ENCODE measurements at places on chromosomes 1 and 21. TPM values are rescaled to one million over a fixed set of nuclear protein-coding genes. Genes with fewer than 3 reads are reported as not detected.

Gene PLA2G2F
- total RNA-seq = not detected

Gene APOBEC4
- total RNA-seq = not detected

Gene C1orf87
- not detected for total RNA-seq

Gene VTCN1
- not detected for total RNA-seq

Gene FCAMR
- not detected for total RNA-seq

Gene VCAM1
- total RNA-seq = 61.9 TPM

Gene ZNF684
- total RNA-seq = 1.7 TPM

- DNase-seq = no peak
Observed at GRCh38 chr21:44854391-44854663, 19.2 kb downstream of the PTTG1IP start.

GRCh38 chr1:7107109-7107830 lies 322.0 kb downstream of the CAMTA1 start:
- no peak for DNase-seq

GRCh38 chr1:77994117-77994705 lies 10.5 kb upstream of the DNAJB4 start:
- DNase-seq = no peak

GRCh38 chr1:218525031-218525430 lies 179.9 kb downstream of the TGFB2 start:
- DNase-seq = no peak

GRCh38 chr1:112507921-112508277 lies 866 bp upstream of the WNT2B start:
- DNase-seq = no peak

DNA sequence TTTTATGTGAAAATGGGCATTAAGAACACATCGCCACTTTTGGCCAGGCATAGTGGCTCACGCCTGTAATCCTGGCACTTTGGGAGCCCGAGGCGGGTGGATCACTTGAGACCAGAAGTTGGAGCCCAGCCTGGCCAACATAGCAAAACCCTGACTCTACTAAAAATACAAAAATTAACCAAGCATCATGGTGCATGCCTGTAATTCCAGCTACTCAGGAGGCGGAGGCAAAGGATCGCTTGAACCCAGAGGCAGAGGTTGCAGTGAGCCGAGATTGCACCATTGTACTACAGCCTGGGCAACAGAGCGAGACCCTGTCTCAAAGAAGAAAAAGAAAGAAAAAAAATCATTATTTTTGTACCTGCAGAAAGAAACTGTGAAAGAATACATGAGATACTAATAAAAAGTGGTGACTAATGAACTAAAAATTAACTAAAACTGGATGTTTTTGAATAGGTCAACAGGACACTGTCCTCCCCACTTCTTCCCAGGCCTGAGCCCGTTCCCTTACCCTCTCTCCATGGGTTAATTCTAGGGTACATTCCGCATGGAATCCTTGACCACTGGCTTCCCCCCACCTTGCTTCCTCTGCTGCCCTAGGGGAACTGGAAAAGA lies 8.3 kb upstream of the TINAGL1 start:
- no peak for DNase-seq

DNA sequence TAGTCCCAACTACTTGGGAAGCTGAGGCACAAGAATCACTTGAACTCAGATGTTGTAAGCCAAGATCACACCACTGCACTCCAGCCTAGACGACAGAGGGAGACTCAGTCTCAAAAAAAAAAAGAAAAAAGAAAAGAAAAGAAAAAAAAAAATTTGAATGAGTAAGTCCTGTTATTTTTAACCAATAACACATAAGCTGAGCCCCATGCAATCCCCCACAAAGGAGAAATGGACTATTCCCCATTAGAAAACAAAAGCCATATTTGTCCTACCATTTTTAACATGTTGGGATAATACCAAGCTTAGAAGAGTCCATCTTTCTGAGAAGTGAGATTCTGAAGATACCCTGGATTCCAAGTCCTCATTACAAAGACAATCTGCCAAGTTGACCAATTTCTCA lies 32.4 kb downstream of the LTN1 start:
- no peak for DNase-seq

DNA sequence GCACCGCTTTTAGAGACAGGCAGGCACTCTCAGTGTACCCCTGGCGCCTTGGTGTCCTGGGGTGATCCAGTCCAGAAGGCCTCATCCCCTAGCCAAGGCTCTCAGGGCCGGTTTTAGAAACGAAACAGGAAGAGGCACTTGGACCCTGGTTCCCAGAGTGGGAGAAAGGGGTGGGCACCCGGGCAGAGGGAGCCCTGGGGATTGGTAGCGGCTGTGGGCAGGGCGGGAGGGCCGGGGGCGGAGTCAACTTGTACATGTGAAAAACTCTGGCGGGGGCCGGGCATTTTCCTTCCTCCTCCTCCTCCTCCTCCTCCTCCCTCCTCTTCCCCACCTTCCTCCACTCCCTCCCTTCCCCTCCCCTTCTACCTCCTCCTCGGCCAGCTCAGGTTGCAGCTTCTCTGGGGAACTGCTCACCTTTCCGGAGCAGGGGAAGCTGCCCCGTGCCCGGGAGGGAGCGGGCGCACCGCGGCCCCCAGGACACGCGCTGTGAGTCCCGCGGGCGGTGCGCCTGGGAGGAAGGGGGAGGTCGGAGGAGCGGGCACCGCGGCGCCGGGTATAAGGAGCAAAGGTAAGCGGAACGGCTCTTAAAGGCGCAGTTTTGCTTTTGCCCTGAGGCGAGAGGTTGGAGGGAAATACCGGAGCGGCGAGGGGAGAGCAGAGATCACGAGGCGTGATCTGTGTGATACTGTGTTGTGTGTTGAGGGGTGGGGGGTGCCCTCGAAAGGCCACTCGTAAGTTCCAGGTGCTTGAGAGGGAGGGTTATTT lies at the start of gene CDK18:
Gene CDK18, plus strand, starts transcription at position 359 of the 765 bp plus-strand sequence. CDS start 18,499 bp downstream, outside the sequence.
- DNase-seq = no peak

- no peak for DNase-seq
Observed at GRCh38 chr1:163610486-163610885, 288.7 kb downstream of the NUF2 start.

DNA sequence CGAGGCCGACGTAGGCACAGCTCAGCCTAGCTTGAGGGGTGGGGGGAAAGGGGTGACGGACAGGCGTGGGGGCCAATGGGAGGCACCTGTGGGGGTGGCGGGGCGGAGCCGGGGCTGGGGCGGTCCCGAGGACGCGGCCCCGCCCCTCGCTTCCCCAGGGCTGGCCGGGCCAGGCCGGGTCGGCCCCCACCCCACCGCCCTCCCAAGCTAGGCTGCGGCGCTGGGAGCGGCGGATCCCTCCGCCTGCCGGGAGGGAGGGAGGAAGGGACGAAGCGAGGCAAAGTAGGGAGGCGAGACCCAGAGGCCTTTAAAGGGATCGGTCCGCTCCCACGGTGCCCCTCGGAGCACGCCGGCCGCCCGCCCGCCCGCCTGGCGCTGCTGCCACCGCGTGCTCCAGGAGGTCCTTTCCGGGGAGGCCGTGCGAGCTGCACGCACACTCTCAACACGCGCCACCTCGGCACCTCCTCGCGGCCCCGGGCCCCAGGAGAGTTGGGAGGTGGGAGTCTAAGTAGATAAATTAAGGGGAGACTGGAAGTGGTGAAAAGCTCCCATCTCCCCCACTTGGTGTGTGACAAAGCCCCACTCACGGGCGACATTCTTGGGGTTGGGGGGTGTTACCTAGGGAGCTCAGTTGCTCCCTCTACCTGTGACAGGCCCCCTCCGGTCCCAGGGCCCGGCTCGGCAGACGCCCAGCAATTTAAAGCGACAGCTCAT lies 375 bp upstream of the MEF2D start:
- DNase-seq = peak; percentile 50

GRCh38 chr1:184684285-184685074 lies 70.2 kb downstream of the EDEM3 start:
- DNase-seq = no peak

GRCh38 chr1:108063703-108064102 lies 98.7 kb upstream of the VAV3 start:
- DNase-seq = no peak

DNA sequence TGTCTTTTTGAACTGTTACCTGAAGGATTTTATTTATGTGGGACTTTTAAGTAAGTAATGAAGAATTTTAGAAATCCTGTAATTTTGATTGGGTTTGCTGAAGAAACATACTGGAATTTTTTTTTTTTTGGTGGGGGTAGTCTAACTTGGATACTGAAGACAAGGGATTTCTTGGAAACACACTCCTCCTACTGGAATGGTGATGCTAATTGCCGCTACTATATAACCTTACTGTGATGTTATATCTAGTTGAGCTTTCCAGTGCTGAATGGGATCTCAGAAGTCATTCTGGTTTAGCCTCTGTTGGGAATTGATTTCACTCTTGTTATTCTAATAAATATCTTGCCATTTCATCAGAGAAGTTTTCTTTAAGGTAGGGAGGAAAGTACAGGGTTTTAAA lies 8.4 kb downstream of the PPP2R5A start:
- no peak for DNase-seq

DNA sequence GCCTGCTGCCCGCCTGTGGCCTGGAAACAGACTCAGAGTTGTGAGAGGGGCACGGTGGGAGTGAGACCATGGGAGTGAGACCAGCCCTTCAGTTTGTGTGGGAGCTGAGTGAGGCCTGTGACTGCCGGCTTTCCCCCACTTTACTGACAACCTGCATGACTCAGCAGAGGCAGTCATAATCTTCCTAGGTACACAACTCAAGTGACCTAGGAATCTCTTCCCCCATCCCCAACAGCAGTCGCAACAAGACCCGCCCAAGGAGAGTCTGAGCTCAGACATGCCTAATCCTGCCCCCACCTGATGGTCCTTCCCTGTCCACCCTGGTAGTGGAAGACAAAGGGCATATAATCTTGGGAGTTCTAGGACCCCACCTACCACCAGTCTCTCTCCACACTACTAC lies 44.2 kb downstream of the KLHL20 start:
- DNase-seq = no peak

GRCh38 chr1:169018751-169019150 lies 87.7 kb upstream of the ATP1B1 start:
- no peak for DNase-seq

DNA sequence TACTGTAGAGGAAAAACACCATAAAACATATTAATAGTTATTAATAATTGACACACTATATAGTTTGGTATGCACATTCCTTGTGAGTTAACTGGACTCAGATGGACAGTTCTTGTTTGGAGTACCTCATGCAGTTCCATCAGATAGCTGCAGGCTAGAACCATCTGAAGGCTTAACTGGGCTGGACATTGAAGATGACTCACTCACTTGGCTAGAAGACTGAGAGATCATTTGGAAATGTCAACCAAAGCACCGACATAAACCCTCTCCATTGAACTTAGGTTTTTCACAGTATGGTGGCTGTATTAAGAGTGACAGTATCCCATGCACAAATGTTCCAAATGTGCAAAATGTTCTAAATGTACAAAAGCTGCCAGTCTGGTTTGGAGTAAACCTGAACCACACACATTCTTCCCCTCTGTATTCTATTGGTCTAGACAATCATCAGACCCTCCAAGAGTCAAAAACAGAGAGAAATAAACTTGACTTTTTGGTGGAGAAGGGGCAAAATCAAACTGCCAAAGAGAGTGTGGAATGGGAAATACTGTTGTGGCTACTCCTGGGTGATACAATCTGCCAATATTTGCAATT lies 708.4 kb downstream of the KCNT2 start:
- DNase-seq = no peak

- DNase-seq = no peak
Observed at GRCh38 chr1:201125800-201126199, 1.2 kb downstream of the ASCL5 start.

GRCh38 chr1:198203434-198203833 lies 46.6 kb downstream of the NEK7 start:
- DNase-seq = no peak

DNA sequence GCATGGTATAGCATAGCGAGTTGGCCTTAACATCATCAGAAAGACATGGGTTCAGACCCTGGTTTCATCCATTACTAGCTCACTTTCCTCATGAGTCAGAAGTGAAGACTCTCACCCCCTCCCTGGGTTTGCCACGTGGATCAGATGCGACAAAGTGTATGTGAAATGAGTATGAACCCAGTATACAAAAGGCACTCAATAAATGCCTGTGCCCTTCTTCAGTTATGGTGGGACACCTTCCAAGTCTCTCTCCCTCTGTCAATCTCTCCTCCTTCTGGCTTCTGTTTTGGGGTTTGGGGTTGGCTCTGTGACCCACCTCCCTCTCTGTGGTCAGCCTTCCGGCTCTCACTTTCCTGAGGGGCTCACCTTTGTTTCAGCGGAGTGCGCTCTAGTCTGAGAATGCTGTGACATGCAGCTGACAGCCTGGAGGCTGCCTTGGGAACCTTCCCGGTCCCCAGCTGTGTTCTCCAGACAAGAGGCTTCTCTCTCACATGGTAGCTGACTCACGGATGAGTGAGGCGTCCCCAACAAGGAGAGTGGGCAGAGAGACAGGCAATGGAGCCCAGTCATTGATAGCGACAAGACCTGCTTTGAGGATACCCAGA lies 155.0 kb upstream of the EDN2 start:
- DNase-seq = no peak

DNA sequence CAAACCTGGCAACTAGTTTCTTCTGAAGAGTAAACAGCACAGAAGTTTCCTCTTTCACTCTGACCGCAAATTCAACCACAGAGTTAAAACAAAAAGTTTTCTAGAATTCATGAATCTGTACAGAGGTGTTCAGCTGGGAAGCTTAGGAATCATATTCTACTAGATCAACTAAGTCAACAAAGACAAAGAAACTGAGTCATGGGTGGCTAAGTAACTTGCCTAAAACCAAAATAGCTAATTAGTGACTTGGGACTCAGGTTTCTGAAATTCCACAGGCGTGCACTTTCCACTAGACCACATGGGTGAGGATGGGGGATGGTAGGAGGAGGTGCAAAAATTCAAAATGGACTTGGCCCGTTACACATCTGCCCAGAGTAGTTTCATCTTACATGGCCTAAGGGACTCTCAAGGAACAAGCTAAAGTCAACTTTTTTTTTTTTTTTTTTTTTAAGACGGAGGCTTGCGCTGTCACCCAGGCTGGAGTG lies 25.8 kb downstream of the PTPN14 start:
- DNase-seq = no peak

DNA sequence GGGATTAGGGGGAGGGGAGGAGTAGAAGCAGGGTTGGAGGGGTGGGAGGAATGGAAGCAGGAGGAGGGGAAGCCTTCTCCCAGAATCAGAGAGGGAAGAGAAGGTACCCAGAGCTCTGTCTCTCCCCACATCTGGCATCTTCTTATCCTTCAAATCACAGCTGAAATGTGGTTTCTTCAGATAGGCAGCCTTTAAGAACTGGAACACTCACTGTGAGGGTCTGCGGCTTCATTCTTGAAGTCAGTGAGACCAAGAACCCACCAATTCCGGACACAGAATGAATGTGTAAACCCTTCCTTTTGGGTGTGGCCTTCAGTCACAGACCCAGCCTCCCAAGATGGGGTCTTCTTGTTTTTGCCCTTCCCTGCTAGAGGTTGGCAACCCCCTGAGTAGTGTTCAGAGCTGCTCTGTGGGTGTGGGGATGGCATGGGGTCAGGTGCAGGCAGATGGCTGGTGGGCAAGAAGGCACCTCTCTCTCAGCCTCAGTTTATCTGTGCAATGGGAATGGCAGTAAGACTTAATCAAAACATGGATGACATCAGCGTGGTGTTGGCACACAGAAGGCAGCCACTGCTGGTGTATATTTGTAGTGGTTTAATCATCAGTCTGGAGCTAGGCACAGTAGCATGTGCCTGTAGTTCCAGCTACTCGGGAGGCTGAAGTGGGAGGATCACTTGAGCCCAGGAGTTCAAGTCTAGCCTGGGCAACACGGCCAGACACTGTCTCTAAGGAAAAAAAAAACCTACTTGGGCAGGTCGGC lies 7.2 kb downstream of the FAAH start:
- DNase-seq = no peak

All from glomerular endothelial cell (primary cell).